Liver (tissue), 10 donors: ENCODE measurements at places on chromosomes 7 and 10. TPM values are rescaled to one million over a fixed set of nuclear protein-coding genes. Genes with fewer than 3 reads are reported as not detected.

Gene SFRP4
- total RNA-seq, result under 0.01 TPM

Gene ZC3HAV1L
- 16.2 TPM for total RNA-seq

Gene PTF1A
- total RNA-seq, result not detected

Gene SFTPA1
- not detected for total RNA-seq

Gene TPST1
- 26.8 TPM for total RNA-seq

Gene FBH1
- 58.1 TPM for total RNA-seq

GRCh38 chr7:5586963-5587348, 163.3 kb upstream of the TNRC18 start:
- H3K4me3 ChIP-seq, result no peak overlapping the region
- no peak overlapping the region for H3K27ac ChIP-seq
- no peak for DNase-seq
- no peaks in the 10 kb centered on the region for H3K36me3 ChIP-seq

DNA sequence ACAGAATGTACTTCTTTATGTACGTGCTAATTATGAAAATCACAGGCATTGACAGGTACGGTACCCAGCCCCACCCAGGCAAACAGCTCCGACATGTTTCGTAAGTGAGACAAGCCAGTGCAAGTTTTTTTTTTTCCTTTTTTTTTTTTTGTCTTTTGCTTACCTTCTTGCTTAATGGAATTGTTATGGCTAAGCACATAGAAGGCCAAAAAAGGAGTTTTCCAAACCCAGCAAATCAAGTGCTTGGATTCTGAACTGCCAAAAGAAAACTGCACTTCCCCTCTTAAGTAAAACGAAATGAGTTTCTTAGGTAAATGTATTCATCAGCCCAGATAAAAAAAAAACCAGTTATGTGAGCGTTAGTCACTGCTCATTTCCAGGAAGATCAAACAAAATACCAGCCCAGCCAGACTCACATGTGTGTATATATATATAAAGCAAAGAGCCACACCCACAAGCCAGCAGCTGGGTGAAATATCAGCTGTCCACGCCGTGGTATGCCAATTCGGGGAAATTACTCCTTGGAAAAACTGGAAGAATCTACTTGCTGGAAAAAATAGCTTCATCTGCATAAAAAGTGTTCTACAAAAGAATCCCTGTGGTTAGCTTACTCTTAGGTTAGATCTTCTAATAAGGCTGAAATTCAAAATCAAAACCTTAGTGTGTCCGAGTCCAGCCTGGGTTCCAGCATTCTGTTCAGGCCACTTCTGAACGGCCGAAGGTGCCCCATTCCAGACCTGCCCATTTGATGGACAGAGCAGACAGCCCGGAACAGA, 8.0 kb downstream of the KLF6 start:
- H3K4me1 ChIP-seq, result peaks cover 12% of the 10 kb centered on the region
- H3K4me3 ChIP-seq, result no peak overlapping the region
- H3K36me3 ChIP-seq, result peaks cover 63% of the 10 kb centered on the region
- no peaks in the 10 kb centered on the region for H3K27me3 ChIP-seq

DNA sequence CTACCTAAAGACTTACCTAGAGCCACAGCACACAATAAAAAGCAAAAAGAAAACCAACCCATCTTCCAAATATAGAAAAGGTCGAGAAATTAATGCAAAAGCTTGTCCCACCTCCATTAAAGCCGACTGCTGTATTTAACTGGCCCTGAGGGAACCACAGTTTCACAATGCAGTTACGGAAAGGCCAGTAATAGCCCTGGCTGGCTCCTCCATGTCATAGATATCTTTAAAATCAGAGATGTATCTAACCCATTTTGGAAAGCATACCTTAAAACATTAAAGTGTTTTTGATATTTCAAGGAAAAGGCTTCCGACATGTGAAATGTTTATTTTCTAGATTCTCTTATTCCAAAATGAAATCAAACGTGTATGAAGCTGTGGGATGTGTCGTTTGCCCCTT, 23.0 kb downstream of the HDAC9 start:
- DNase-seq, result no peak
- H3K36me3 ChIP-seq, result no peaks in the 10 kb centered on the region
- no peak overlapping the region for H3K27ac ChIP-seq

DNA sequence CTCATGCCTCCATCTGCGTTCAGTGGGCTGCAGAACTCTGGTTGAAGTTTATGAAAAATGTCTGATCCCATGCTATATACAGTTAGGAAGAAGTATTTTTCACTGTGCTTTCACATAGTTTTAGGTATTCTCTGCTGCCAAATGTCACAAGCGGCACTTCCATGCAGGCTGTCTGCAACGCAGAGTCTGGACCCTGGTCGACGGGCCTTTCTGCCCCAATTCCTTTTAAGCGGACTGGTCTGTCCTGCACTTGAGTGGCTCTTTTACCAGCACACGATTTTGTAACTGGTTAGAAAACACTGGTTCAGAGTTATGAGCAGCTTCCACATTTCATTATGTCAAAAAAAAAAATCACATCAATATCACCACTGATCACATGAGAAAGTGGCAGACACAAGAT, 143.0 kb downstream of the DIP2C start:
- H3K36me3 ChIP-seq, result no peaks in the 10 kb centered on the region
- H3K27me3 ChIP-seq, result no peaks in the 10 kb centered on the region
- no peak for DNase-seq
- no peaks in the 10 kb centered on the region for H3K4me1 ChIP-seq
- H3K4me3 ChIP-seq, result no peak overlapping the region

DNA sequence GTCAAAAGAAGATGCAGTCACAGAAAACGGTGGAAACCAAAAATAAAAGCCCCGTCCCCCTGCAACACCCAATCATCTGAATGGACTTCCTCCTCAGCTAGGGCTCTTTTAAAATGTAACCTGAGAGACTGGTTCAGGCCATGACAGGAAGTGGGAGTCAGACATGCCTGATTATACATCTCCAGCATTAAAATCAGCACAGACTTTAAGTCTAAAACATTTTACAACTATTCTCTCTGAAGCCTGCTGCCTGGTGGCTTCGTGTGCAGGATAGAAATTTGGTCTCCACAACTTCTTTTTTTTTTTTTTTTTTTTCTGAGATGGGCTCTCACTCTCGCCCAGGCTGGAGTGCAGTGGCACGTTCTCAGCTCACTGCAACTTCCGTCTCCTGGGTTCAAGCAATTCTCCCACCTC, 30.3 kb downstream of the HACD1 start:
- H3K4me3 ChIP-seq, result no peak overlapping the region
- no peak overlapping the region for H3K27ac ChIP-seq
- H3K27me3 ChIP-seq, result no peaks in the 10 kb centered on the region
- H3K36me3 ChIP-seq, result no peaks in the 10 kb centered on the region

DNA sequence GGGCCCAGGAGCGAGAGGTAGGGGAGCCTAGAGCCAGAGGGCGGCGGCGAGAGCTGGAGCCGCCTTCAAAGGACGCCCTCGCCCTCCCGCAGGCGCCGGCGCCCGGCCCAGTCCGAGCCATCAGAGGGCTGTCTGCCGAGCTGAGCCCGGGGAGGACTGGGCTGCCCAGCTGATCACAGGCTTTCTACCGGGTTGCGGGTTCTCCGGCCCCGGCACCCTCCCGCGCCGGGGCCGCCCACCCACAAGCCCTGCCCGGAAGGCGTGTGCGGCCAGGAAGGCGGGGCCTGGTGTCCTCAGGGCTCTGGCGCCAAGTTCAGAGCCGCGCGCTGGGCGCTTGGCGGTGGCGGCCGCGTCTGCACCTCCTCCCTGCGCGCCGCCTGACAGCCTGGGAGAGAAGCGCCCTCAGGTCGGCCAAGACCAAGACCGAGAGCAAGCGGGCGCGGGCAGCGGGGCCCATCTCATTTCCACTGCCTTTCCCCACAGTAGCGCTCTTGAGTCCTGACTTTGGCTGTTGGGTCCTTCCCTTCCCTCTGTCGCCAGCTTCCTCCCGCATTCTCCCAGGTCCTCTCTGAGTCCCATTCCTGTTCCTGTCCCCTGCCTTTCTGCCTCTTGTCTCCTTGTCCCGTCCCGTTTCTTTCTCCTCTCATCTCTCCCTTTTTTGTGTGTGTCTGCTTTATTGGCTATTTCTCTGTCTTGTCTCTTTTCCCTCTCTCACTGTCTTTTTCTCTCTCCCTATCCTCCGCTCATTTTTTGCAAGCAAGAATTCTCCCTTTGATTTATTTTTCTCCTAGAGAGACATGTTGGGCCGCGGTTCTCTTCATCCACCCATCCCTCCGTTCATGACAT, 60.6 kb upstream of the MSMB start:
- no peaks in the 10 kb centered on the region for H3K27me3 ChIP-seq
- H3K36me3 ChIP-seq, result no peaks in the 10 kb centered on the region
- peak; percentile 78 for DNase-seq
- peaks cover 6% of the 10 kb centered on the region for H3K4me1 ChIP-seq
- peak overlapping the region; percentile 69 for H3K4me3 ChIP-seq

DNA sequence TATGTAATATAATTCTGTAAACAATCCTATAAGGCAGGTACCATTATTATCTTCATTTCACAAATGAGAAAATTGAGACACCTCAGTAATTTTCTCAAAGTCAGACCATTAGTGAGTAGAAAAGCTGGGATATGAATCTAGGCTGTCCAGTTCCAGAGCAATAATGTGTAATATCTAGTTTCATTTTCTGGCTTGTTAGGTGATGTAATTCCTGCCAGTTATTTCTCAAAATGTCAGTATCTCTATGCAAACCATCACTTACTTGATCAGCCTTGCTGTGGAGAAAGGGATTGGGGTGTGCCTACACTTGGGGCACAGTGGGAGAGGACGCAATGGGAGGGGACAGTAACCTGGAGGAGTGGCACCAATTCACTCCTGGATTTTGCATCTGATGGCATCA, 157.5 kb downstream of the LYZL1 start:
- no peak overlapping the region for H3K4me3 ChIP-seq
- H3K36me3 ChIP-seq, result no peaks in the 10 kb centered on the region
- no peaks in the 10 kb centered on the region for H3K27me3 ChIP-seq
- H3K27ac ChIP-seq, result no peak overlapping the region
- H3K4me1 ChIP-seq, result no peaks in the 10 kb centered on the region
- DNase-seq, result no peak

- peaks cover 36% of the 10 kb centered on the region for H3K4me1 ChIP-seq
- DNase-seq, result no peak
- peak overlapping the region; percentile 11 for H3K4me3 ChIP-seq
- H3K27me3 ChIP-seq, result no peaks in the 10 kb centered on the region
- H3K27ac ChIP-seq, result peak overlapping the region; percentile 75
- H3K36me3 ChIP-seq, result no peaks in the 10 kb centered on the region
Observed at GRCh38 chr7:47536661-47537611, 45.0 kb downstream of the TNS3 start.

DNA sequence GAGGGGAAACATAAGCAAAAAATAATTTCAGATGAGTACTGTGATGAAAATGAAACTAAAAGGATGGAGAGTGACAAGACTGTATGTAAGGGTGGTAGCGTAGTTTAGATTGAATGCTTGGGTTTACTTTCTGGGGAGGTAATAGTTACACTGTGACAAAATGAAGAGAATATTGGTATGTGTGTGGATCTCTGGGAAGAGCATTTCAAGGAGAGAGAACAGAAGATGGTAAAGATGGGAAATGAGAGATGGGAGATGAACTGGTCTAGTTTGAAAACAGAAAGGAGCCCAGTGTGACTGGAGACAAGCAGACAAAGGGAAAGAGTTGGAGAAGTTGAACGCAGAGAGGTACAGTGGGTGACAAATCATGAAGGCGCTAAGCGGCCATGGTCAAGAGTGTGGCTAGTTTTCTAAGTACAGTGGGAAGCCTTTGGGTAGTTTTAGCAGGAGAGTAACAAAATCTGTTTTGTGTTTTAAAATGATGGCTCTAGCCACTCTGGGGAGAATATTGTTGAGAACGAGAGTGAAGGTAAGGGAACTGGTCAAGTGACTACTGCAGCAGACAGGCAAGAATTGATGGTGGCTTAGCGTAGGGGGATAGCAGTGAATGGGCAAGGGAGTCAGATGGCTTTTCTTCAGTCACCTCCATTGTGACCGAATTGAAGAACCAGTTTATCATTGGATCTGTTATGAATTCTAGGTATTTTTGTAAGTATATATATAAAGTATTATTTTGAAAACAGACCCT, 22.6 kb downstream of the PALS2 start:
- no peak overlapping the region for H3K27ac ChIP-seq

DNA sequence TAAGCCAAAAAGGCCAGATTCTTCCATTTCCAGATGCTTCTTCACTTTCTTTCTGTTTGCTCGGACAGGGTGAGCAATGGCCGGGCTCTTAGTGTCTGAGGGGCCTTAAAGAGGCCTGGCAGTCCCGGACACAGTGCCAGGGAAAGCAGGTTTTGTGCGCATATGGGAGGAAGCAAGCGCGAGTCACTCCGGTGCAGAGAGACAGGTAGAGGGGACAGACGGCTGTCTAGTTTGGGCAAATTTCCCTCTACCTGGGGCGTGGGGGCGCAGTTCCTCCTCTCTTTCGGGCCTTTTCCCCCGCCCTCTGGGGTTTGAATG, 4.7 kb downstream of the NEUROD6 start:
- H3K27me3 ChIP-seq, result no peaks in the 10 kb centered on the region
- H3K27ac ChIP-seq, result no peak overlapping the region
- H3K4me1 ChIP-seq, result no peaks in the 10 kb centered on the region

DNA sequence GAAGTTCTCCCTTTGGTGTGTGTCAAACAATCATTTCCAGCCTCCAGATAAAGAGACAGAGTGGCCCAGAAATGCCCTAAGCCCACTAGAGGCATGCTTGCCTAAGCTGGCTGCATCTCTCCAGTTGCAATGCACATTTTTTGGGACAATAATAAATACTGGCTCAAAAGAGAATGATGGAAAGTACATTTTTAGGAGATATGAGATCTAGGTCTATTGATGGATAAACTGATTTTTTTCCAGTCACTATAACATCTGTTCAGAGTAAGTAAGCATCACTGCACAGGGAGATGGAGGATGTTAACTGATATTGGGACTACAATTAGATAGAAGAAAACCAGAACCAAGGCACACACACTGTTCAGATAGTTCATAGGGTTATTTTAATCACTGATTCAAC, 553.0 kb downstream of the GRM8 start:
- H3K4me3 ChIP-seq, result no peak overlapping the region
- no peak overlapping the region for H3K27ac ChIP-seq
- no peak for DNase-seq
- H3K27me3 ChIP-seq, result no peaks in the 10 kb centered on the region
- H3K36me3 ChIP-seq, result no peaks in the 10 kb centered on the region

GRCh38 chr10:102055647-102056419, at the start of gene ARMH3:
Gene ARMH3 (minus strand): TSS chr10:102056173. CDS start chr10:102040114, 16,059 bp downstream.
- peak; percentile 89 for DNase-seq
- peaks cover 16% of the 10 kb centered on the region for H3K4me1 ChIP-seq
- no peaks in the 10 kb centered on the region for H3K27me3 ChIP-seq
- H3K4me3 ChIP-seq, result peak within 1 kb of the TSS; percentile 100

GRCh38 chr7:2148814-2149213, 83.9 kb downstream of the MAD1L1 start:
- H3K4me1 ChIP-seq, result no peaks in the 10 kb centered on the region
- peaks cover 5% of the 10 kb centered on the region for H3K36me3 ChIP-seq
- no peaks in the 10 kb centered on the region for H3K27me3 ChIP-seq
- no peak overlapping the region for H3K4me3 ChIP-seq
- no peak overlapping the region for H3K27ac ChIP-seq

DNA sequence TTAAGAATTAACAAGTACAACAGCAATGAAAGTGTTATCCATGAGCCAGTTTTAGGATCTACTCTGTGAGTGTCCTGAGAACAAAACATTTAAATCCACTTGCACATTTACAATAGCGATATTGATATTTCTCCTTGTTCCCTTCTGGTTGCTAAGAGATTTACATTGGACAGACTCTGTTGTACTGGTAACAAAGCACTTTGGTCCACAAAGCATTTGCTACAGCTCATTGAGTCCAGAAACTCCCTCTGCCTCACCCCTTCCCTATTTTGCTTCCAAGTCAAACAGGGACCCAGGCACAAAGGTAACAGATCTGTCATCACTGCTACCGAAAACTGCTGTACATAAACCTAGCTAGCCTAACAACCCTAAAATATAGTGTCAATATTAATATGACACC, 2.1 kb downstream of the ANK3 start:
- DNase-seq, result no peak
- H3K27me3 ChIP-seq, result no peaks in the 10 kb centered on the region
- H3K4me1 ChIP-seq, result no peaks in the 10 kb centered on the region
- no peaks in the 10 kb centered on the region for H3K36me3 ChIP-seq
- H3K4me3 ChIP-seq, result no peak overlapping the region
- no peak overlapping the region for H3K27ac ChIP-seq
